WERI-Rb-1 (cell line): ENCODE measurements at places on chromosomes 2 and 18.

DNA sequence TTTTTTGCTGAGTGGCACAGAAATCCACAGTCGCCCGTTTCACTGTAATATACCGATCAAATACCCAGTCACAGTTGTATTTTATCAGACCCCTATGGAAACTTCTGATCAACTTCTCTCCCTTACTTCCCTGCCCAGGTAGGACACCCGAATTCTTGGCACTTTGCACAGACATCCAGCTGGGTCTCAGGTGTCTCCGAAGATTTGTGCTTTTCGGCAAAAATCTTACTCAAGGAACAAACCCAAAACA, 596 bp downstream of the MREG start:
- DNase-seq = no peak

GRCh38 chr18:50002781-50003180, 189.4 kb upstream of the ACAA2 start:
- no peak for DNase-seq

DNA sequence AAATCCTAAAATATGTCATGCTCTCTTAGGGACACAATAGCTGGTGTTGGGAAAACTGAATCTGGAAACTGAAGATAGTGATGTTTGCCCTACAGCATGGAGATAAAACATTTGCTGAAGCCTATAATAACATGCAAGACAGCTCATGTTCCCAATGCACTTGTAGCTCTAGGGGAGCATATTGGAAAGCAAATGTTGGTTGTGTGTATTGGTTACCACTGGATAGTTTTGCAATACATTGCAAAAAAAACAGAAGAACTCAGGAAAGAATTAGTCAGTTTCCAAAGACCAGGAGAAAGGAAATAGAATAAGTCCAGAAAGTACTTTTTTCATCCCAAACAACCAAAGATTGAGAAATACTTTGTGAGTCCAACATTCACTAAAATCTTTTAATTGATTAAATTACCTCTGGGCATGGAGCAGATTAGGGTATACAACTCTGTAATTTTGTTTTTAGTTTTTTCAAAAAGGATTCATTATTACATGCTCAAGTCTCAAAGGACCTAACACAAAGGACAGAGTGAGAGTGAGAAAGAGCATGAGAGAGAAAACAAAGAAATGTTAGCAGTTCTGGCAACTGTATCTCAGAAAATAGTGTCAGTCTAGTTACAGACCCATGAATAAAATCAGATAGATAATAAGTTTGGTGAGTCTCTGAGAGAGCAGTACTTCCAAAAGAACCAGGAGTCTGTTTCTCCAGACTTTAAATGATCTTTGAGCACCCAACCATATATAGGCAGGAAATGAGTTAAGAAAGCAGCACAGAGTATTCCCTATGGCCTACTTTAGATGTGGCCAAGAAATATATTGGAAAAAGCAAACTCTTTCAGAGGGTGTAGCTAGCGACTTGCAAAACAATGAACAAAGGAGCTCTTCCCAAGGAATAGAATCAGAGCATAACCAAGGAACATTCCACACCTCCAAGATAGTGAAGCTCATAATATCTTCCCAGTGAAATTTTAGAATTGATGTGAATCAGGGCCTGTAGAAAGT, 36.6 kb upstream of the COL3A1 start:
- no peak for DNase-seq

- DNase-seq = no peak
Observed at GRCh38 chr2:28681158-28681571, 70.5 kb upstream of the PPP1CB start.

- peak; percentile 53 for DNase-seq
Observed at GRCh38 chr2:37586663-37587317, 84.7 kb downstream of the CDC42EP3 start.

GRCh38 chr2:71778936-71779773, 325.8 kb downstream of the DYSF start:
- DNase-seq = no peak

DNA sequence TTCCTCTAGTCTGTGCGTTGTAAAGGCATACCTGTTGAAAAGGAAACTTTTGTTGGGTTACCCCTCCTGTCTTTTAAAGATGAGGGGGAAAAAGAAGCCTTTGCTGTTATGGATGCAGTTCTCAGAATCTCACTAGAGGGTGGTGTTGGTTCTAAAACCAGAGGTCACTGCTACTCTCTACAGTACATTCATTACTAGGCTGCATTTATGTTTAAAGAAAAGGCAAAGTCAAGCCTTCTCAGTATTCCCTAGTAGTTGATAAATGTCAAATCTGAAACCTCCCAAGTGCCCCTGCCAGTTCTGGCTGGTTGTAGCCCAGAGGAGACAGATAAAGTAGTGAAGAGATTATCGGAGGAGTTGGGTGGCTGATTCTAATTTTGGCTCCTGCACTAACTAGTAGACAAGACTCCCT, 1.4 kb upstream of the PLCL1 start:
- DNase-seq = peak; percentile 25

- DNase-seq = no peak
Observed at GRCh38 chr2:156134887-156135286, 197.6 kb downstream of the NR4A2 start.

- no peak for DNase-seq
Observed at GRCh38 chr2:159484532-159484931, 131.8 kb downstream of the BAZ2B start.

GRCh38 chr2:149399934-149400615, 69.7 kb downstream of the LYPD6 start:
- no peak for DNase-seq

- no peak for DNase-seq
Observed at GRCh38 chr2:190854726-190855125, 25.9 kb upstream of the GLS start.

DNA sequence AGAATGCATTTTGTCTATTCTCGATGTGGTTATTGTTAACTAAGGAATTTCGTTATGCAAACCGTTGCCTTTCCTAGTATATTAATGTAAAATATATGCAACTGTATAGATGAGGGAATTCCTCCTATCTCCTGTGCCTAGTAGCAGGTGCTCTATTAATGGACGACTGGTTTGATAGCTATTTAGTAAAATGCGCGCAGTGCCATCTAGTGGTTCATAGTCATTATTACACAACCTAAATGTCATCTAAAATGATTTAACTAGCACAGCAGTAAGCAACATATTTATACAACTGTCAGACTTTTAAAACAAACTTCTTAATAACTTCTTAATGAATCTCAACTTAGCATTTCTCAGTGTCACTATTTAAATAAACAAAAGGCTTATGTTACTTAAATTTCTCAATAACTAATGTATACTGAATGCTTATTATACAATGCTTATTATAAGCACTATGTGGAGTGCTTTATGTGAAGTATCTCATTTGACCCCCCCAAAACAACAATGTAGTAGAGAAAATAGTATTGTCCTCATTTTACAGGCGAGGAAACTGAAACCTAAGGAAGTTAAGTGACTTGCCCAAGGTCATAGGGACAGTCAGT, 77.9 kb downstream of the DTNA start:
- peak; percentile 14 for DNase-seq

DNA sequence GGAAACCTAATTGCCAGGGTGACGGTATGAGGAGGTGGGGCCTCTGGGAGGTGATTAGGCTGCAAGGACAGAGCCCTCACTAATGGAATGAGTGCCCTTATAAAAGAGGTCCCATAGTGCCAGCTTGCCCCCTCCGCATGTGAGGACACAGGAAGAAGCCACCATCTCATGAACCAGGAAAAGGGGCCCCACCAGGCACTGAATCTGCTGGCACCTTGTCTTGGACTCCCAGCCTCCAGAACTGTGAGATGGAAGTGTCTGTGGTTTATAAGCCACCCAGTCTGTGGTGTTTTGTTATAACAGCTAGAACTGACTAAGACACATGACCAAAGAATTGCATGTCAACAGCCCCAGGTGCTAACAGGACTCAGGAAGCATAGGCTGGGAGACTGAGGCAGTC, 214.3 kb downstream of the MGAT5 start:
- DNase-seq = no peak

- no peak for DNase-seq
Observed at GRCh38 chr2:189440644-189440946, 679 bp upstream of the WDR75 start.

DNA sequence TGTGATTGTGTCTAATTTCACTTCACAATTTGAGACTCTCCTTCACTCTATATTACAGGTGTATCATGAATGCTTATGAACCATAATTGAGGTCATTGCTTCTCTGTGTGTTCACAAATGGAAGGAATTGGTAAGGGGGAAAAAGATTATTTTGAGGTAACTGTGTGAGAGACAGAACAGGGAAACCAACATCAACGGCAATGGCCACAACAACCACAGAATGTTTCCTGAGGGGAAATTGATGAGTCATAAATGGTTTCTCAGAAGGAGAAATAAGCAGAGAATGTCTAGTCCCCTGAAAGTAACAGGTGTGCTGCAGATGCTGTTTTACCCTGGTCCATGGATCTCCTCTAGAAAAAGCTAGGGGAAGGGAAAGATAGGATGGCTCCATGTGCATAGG, 361.2 kb upstream of the GALNT5 start:
- DNase-seq = no peak

DNA sequence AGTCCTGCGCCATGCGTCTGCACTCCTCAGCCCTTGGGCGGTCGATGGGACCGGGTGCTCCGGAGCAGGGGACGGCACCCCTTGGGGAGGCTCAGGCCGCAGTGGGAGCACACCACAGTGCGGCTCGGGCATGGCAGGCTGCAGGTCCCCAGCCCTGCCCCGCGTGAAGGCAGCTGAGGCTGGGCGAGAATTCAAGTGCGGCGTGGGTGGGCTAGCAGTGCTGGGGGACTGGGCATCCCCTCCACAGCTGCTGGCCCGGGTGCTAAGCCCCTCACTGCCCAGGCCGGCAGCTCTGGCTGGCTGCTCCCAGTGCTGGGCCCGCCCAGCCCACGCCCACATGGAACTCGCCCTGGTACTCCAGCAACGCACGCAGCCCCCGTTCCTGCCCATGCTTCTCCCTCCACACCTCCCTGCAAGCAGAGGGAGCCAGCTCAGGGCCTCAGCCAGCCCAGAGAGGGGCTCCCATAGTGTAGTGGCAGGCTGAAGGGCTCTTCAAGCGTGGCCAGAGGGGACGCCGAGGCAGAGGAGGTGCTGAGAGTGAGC, 198.3 kb upstream of the CNTNAP5 start:
- DNase-seq = no peak

- no peak for DNase-seq
Observed at GRCh38 chr18:9867071-9867594, 18.6 kb upstream of the TXNDC2 start.

DNA sequence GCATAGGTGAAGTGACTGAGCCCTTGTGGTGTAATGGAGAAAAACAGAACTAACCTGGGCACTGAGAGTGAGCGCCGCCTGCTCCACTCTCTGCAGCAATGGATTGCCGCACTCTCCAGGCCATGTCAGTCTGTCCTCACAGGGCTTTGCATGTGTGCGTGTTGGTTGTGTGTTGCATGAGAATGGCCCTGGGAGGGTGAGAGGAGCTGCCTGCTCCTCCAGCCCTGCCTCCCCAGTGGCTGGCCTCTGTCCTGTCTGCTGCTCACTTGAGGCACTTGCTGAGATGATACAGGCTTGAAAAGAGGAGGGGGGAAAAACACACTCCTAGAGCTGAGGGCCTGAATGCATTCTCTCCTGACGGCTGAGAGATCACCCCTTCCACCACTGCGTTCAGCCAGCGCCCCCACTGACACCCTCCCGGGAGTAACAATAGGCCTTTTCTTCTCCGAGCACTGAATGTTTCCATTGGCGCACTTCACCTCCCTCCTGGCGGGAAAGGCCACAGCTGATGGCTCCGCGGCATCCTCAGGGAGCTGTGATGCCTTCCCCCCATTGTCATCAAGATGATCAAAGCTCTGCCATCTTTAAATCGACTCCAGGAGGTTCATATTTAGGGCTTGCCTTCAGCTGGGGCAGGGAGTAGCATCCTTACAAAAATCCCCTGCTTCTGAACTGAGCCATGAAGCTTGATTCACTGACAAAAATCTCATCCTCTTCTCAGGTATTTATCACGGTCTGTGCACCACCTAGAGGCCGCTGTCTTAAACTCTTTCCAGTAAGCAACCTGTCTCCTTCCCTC, 49.9 kb upstream of the DAPL1 start:
- DNase-seq = peak; percentile 69

DNA sequence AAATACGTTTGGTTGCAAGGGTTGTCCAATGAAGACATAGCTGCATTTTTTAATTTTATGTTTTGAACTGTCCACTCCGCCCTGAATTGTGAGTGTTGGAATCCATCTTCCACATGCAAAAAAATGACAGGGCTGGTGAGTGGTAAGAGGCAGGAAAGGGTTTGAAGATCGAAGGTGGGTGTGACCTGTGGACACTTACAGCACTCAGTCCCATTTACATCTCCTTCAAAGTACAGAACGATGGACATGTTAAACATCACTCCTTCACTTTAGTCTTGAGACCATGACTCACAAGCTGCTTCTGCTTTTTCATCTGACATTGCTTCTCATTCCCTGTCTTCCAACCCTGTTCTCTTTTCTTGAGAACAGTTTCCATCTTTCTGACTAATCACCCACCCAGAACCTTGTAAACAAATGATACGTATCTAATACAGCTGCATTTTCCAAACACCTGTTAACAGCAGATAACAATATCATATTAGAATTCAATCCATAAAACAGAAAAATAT, 179.3 kb downstream of the ZNF516 start:
- DNase-seq = no peak

DNA sequence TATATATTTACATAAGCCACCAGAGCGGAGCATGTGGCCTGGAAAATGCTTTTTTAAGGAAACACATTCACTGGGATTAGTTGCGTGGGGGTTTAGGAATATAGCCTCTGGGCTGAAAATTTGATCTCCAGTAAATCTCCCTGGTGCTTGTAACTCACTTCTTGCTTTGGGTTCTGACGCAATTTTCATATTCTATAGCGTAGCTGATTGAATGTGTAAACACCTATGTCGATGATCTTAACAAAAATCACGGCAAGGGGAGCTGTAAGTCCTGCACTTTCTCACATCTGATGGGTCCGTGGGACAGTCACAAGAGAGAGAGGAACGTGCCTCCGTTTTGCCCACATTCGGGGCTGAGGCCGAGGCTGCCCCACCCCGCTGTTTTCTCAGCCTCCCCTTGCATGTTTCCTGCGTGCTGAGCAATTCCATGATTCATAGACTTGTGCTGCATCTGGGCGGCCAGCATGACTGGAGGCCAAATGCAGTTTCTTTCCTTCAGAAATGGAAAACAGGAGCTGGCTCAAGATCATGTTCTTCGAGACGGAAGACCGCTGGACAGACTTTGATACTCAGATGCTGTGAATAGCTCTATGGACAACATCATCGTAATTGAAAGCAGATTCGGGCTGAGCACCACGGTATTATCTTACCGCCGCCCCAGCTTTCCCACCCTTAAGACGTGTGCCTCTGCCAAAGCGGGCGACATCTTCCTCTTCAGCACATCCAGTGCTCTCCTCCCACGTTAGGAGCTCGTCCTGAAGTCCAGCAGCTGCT, 109.2 kb downstream of the TMEM18 start:
- DNase-seq = no peak

- no peak for DNase-seq
Observed at GRCh38 chr18:39655341-39655740, 2089.7 kb upstream of the CELF4 start.

- DNase-seq = peak; percentile 20
Observed at GRCh38 chr18:21265971-21266673, 24.1 kb downstream of the GREB1L start.

GRCh38 chr18:3110034-3110752, 97.2 kb upstream of the LPIN2 start:
- DNase-seq = no peak
